ENCODE measurements at places on chromosomes 1 and 21.
A peak's percentile ranks its signal among the peaks of the same experiment; 100 is the strongest.

GRCh38 chr1:17648457-17649145 is 106.5 kb upstream of the ACTL8 start:
- no peak for DNase-seq

DNA sequence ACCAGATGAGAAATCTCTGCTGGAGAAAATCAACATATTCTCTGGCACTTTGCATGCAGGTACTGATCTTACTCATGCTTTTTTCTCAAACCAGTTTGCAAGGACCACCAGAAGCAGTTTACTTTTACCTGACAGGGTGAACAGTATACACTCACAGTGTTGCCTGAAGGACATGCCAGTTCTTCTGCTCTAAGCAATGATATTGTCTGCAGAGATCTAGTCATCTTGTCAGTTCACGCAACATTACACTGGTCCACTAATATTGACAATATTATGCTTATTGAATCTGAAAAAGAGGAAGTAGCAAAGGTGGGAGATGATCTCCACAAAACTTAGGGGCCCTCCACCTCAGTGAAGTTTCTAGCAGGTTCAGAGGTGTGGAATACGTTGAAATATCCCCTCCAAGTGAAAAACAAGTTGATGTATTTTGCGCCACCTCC is 3.8 kb upstream of the S100B start:
- DNase-seq: no peak

- no peak for DNase-seq
Measured at GRCh38 chr1:43435146-43436145, 18.3 kb downstream of the HYI start.

DNA sequence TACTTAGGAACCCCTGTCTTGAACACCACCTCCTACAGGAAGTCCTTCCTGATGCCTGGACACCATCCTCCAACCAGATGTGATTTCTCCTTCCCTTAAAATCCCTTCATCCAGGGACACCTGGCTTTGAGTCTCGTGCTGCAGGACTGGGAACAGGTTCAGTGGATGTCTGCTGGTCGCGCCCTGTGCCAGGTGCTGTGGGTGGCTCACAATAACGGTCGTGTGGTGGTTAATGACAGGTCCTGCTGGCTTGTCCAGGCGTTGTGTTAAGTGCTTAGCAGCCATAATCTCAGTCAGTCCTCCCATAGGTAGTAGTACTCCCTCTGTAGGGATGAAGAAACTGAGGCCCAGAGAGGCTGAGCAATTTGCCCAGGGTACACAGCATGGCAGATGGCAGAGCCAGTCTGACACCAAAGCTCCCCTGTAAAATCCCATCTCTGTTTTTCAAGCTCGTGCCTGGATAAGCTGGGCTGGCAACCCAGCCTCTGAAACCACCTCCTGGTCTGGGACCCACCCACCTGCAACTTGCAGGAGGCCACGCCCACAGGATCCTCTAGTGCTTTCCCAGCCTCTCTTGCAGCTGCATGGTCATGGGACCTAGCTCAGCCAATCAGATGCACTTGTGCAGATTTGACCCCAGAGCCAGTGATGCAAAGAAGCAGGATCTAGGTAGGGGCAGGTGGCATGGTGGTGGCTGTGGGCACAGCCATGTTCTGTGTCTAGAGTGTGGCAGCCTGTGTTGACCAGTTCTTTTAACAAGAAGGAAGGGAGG is 106.0 kb upstream of the IFFO2 start:
- DNase-seq: no peak

DNA sequence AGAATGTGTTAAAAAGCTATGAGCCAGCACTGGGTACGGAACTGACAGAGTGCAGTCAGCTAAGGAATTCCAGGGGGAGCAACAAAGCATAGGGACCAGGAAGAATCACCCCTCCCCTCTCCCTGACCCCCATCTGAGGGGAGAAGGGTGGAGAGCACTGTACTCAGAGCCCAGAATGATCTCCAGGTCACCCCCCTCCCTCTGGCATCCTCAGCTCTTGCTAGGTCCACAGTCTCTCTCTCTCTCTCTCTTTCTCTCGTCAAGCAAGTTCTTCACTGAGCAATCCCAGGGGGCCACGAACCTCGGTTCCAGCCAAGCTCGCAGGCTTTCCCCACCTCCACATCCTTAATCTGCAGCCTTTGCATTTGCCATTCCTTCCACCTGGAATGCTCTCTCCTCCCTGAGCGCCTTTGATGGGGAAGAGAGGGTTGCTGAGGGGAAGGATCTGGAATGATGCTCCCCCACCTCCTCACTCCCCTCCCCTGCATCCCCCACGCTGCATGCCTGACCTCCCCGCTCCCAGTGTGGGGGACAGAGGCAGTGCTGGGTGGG is 6.7 kb upstream of the WASF2 start:
- DNase-seq: no peak

- no peak for DNase-seq
Measured at GRCh38 chr1:200973937-200974657, 49.4 kb downstream of the KIF21B start.

GRCh38 chr1:10935724-10936123 is 76.7 kb upstream of the TARDBP start:
- DNase-seq: no peak

- DNase-seq: peak; percentile 27
Measured at GRCh38 chr1:27360159-27361043, 6.4 kb downstream of the MAP3K6 start.

DNA sequence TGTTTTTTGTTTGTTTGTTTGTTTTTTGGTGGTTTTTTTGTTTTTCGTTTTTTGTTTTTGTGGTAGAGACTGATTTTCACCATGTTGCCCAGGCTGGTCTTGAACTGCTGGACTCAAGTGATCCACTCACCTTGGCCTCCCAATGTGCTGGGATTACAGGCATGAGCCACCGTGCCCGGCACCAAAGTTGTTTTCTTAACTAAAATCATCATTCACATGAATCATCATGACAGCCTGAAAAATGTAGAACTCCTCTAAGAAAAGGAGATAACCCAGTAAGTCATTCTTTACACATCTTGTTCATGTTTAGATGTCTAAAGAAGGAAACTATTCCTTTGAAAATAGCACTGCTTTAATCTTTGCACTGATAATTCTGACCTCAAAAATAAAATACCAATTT is 37.5 kb downstream of the DISP1 start:
- no peak for DNase-seq

- no peak for DNase-seq
Measured at GRCh38 chr1:1286313-1287261, 6.4 kb downstream of the SCNN1D start.

DNA sequence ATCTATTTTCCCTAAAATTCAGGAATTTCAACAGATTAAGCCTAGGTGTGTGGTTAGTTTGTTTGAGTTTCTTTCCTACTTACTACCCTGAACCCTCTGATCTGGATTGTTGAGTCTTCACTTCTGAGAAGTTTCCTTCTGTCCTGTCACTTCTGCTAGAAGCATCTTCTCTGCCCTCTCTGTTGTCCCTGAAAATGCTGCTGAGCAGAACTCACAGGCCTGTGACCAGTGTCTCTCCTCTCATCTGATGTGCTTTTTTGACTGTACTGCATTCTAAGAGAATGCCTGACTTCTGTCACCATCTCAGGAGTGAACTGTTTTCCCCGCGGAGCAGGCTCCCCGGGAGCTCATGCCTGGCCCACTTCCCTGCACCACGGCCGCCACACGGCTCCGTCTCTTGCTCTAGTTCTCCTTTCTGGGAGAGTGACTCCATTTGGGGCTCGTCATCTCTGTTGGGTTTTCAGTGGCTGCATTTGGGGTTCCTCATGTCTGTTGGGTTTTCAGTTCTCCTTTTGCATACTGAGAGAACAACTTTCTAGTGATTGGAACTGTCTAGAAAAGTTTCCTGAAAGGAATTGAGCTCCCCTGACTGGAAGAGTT is 77.9 kb downstream of the POFUT2 start:
- DNase-seq: peak; percentile 70

- DNase-seq: peak; percentile 10
Measured at GRCh38 chr1:161905269-161905884, 118.3 kb downstream of the OLFML2B start.

- DNase-seq: no peak
Measured at GRCh38 chr1:172917972-172918371, 132.8 kb downstream of the TNFSF18 start.

GRCh38 chr1:85091671-85092280 is 43.5 kb upstream of the MCOLN3 start:
- DNase-seq: peak; percentile 18

- no peak for DNase-seq
Measured at GRCh38 chr1:20891091-20891490, 104.0 kb upstream of the HP1BP3 start.

- DNase-seq: peak; percentile 78
Measured at GRCh38 chr1:9069326-9070100, at the start of gene SLC2A5. Gene SLC2A5, minus strand, starts transcription at chr1:9069635. Its CDS starts 99 bp downstream, at chr1:9069536.

GRCh38 chr1:234609691-234610042 is 311 bp downstream of the IRF2BP2 start:
- DNase-seq: no peak

GRCh38 chr1:6348511-6349191 is 44.9 kb downstream of the ACOT7 start:
- DNase-seq: peak; percentile 9

- no peak for DNase-seq
Measured at GRCh38 chr1:7460807-7461206, 310.3 kb upstream of the VAMP3 start.

- DNase-seq: peak; percentile 26
Measured at GRCh38 chr1:56522680-56523079, 56.7 kb downstream of the PLPP3 start.

- no peak for DNase-seq
Measured at GRCh38 chr1:230322421-230322756, 103.7 kb downstream of the PGBD5 start.

DNA sequence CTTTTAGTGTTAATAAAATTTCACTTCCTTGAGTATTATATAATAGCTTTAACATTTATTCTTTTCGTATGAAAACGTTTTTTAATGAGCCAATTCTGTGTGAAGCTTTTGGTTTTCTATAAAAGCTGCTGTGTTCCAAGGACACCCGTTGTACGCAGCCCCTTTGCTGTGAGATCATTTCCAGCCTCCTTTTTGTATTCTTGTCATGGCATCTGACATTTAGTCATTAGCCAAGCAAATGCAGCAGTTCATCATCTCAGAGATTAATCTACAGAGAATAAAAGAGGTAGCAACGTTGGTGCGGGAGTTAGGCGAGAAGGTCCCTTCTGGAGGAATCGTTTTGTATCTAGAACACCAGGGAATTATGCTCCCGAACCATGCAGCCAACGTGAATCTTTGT is 1.3 kb upstream of the UMODL1 start:
- no peak for DNase-seq

GRCh38 chr1:11198257-11198656 is 9.1 kb downstream of the ANGPTL7 start:
- DNase-seq: no peak

- no peak for DNase-seq
Measured at GRCh38 chr1:229619002-229619401, 6.9 kb downstream of the TAF5L start.

DNA sequence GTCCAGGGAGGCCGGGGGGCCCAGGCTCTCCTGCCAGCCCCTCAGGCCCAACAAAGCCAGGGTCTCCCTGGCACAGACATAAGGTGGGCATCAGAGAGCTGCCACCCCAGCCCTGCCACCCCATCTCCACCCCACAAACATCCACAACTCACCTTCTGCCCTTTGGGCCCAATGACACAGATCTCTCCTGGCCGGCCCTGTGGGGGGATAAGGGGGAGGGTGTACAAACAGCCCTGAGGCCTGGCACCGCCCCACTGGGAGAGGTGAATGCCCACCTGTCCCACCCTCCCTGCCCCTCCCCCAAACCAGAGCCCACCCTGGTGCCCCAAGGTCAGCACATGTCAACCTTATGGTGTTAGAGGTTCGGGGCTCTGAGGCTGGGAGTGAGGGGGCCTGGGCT is 12.4 kb downstream of the COL16A1 start:
- DNase-seq: no peak

DNA sequence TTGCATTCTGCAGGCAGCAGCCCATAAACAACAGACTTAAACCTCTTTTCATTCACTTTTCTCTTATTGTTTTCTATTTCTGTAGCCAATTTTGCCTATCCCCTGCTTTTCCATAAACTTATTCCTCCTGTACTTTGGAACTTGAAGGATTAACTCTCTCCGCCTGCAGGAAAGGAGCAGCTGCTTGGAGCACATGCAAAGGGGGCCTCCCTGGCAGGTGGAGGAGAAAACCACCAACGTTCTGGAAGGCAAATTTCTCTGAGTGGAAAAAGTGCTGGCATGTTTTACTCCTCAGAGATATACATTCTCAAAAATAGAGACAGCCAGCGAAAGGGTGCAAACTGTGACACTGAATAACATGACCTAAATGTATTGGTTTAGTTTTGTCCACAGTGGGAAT is 33.6 kb downstream of the RGS21 start:
- DNase-seq: no peak

- no peak for DNase-seq
Measured at GRCh38 chr21:45516671-45517151, 25.5 kb downstream of the SLC19A1 start.

Measured in CD14-positive monocyte (primary cell).